ENCODE measurements at places on chromosomes 4 and X.

DNA sequence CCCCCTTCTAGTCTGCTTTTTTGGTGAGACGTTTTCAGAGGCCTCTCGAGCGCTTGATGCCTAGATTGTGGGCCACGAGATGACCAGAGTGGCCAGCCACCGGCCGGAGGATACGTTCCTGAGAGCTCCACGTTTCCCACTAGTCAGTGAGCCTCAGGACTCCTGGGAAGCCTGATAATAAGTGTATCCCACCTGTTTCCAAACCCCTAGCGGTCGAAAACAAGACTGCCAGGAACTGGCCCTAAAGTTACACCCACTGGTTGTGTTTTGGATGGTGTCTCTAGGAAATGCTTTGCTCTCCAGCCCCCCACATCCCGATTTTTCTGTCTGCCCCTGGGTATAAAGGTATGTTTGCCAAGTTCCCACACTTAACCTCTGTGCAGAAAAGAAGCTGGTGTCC, 4.6 kb upstream of the RS1 start:
- DNase-seq, result peak; percentile 13

GRCh38 chr4:141130947-141131605, 2.2 kb downstream of the RNF150 start:
- DNase-seq, result no peak

DNA sequence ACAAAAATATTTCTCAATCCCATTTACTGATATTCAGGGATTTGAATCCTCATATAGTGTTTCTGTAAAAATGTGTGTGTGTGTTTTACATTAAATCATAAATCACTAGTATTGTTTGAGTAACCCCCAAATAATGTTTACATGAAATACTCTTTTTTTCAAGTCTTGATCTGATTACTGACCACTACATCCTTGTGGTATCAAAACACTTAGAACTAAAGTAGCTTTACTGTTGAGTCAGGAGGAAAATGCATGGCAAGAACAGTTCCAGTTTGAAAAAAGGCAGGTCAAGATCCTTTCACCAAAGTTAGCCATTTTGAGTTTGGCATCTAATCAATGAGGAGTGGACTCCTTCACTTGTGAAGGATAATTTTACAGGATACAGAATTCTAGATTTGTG, 3.6 kb upstream of the WDR19 start:
- no peak for DNase-seq

DNA sequence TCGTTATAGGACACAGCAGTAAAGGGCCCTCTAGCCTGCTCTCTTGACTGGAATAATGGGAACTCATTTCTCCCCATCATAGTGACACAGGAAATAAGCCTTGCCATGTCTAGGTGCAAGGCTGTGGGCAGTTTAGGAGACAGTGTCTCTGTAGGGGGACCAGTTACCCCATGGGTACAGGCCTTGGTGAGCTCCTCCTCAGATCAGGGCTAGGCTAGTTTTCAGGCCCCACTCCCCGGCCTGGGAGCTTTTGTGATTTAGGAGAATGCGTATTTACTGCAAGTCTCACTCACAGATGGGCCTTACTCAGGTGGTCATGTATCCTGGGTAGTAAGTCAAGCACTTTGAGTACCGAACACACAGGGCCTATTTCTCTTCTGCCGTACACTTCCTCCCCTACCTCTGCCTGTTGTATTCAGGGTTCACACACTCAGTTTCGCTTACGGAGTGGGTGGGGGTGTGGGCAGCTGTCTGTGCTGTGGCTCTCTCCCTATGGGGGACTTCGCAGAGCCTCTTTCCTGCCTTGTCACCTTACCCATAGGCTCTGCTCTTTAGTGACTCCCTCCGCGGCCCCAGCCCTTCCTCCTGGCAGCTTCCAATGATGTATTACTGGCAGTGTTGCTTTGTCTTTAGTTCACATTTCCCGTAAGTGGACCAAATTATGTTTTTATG, 34.2 kb downstream of the FAM193A start:
- DNase-seq, result no peak

DNA sequence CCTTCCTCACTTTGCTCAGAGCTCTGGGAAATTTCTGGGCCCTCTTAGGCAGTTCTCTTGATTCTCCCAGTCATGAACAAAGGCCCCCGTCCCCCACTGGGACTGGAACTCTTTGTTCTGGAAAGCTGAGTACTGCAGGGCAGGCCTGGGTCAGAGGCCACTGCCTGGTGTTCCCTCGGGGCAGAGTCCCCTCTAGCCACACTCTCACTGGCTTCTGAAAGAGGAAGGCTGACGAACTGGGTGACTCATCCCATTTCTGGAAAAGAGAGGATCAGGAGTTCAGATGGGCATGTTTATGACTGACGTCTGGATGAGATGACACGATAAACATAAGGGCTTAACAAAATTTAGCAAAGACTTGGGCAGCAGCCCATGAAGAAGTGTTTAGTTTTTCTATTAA, 47.7 kb downstream of the DDX3X start:
- peak; percentile 81 for DNase-seq

DNA sequence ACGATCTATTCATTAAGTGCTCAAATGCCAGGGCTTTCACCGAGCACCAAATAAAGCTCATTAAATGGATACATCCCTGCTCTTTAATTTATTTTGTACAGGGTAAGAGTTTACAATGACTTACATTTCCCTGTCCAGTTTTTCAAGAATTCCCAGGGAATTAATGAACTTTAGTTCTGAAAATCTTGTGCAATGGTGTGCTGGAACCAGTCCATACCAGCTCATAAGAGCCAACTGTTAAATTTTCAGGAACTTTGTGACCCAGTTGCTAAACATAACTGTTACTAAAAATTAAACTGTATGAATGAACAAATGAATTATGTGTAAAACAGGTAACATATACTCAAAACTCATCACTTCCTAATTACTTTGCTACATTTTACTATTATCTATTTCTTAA, 191.7 kb upstream of the RASGEF1B start:
- DNase-seq, result no peak

DNA sequence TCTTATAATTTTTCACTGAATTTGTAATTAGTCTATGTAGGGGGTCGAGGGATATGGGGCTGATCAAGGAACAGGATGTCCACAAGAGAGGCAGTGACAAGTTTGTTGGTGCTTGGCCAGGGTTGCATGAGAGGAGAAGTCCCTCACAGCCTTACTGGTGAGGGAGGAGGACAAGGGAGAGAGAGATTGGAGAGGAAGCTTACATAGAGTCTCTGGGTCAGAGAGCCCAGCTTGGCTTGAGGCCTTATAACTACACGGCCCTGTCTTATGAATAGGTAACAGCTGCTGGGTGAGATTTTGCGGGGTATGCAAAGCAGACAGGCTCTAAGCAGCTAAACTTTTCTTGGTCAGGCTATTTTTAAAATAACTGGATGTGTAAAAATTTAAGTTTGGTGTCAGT, 37.9 kb upstream of the OTUD4 start:
- DNase-seq, result no peak

- no peak for DNase-seq
Observed at GRCh38 chrX:129823115-129823514, 20.6 kb downstream of the ZDHHC9 start.

GRCh38 chr4:101977076-101977475, 186.5 kb downstream of the BANK1 start:
- peak; percentile 83 for DNase-seq

- peak; percentile 75 for DNase-seq
Observed at GRCh38 chr4:123017636-123018395, 95.4 kb upstream of the NUDT6 start.

GRCh38 chr4:37584071-37584470, 102.1 kb downstream of the RELL1 start:
- no peak for DNase-seq

- no peak for DNase-seq
Observed at GRCh38 chr4:169346840-169347239, 76.1 kb upstream of the SH3RF1 start.

GRCh38 chrX:109632906-109633504, 8.0 kb upstream of the KCNE5 start:
- DNase-seq, result peak; percentile 49

DNA sequence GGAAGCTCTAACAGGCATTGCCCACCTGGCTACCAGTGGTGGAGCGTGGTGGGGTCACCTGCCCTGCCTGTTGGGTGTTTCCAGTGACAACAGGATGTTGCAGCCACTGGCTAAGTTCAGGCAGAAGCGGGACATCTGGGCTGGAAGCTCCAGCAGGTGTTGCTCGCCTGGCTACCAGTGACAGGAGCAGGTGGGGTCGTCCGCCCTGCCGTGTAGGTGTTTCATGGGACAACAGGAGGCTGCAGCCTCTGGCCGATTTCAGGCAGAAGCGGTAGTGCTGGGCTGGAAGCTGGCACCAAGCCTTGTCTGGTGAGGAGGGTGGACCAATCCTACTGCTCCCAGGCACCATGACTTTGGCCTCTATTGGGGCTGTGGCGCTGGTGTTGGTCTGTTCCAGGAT, 39.4 kb downstream of the RIPPLY1 start:
- DNase-seq, result no peak

GRCh38 chrX:22399437-22400192, 126.9 kb downstream of the CBLL2 start:
- DNase-seq, result peak; percentile 36
